ENCODE measurements at places on chromosomes 4 and X.

- no peak for DNase-seq
Measured at GRCh38 chr4:183700407-183700806, 41.3 kb downstream of the TRAPPC11 start.

DNA sequence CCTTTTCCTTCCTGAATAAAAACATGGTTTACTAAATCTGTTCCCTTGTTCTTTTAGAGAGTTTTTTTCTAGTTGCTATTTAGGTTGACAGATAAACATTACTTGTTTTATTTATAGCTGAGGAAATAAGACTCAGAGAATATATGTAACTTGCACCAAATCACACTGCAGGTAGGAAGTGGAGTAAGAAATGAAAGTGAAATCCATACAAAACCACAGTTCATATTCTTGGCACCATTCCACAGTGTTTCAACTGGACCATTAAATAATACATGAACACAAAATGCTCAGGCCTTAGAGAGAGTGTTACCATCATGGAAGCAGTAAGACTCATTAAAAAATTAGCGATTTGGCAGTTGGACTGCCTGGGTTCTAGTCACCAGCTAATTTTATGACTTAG is 326.9 kb upstream of the SLIT2 start:
- DNase-seq, result no peak

- no peak for DNase-seq
Measured at GRCh38 chr4:75919920-75920319, 17.7 kb upstream of the PPEF2 start.

- no peak for DNase-seq
Measured at GRCh38 chrX:133134282-133134681, 37.4 kb upstream of the USP26 start.

- no peak for DNase-seq
Measured at GRCh38 chrX:17913801-17914200, 52.7 kb upstream of the RAI2 start.

DNA sequence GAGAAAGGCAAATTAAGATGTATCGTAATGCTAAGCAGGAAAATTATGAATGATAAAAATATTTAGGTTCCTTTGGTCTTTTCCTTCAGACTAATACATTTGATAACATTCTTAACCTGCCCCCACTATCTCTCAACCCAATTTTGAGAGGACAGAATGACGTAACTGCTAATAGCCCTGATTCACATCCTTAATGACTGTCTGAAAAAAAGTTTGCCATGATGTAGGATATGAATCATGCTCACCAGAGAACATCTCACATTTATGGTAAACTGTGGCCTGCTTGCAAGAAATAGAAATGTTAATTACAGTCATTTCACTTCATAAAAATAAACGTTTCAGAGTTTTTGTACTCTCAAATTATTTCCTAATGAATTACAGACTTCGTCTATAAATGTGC is 128.0 kb upstream of the VEGFC start:
- no peak for DNase-seq

DNA sequence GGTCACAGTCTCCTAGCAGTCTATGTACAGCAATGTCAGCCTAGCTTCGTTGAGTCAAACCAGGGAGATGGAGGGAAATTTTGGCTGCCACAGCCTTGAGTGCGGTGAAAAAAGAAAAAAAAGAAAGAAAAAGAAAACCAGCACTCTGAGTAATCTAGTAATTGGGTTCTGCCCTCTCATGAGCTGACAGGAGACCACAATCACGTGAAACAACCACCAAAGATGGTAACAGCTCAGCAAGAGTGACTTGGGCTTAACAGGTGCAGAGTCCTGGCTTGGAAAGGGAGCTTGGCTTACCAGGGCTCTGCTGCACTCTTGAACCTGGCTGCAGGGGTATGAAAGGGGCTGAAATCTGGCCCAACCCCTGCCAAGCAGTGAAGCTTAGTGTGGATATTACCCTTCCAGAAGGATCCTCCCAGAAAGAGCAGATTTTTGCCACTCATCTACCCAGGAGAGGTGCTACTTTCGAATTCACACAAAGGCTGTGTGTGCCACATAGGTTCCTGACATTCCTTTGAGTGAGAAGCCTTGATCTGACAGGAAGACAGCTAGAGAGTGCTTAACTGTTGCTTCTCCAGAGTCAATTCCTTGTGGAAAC is 350.3 kb downstream of the PTTG2 start:
- DNase-seq, result no peak

DNA sequence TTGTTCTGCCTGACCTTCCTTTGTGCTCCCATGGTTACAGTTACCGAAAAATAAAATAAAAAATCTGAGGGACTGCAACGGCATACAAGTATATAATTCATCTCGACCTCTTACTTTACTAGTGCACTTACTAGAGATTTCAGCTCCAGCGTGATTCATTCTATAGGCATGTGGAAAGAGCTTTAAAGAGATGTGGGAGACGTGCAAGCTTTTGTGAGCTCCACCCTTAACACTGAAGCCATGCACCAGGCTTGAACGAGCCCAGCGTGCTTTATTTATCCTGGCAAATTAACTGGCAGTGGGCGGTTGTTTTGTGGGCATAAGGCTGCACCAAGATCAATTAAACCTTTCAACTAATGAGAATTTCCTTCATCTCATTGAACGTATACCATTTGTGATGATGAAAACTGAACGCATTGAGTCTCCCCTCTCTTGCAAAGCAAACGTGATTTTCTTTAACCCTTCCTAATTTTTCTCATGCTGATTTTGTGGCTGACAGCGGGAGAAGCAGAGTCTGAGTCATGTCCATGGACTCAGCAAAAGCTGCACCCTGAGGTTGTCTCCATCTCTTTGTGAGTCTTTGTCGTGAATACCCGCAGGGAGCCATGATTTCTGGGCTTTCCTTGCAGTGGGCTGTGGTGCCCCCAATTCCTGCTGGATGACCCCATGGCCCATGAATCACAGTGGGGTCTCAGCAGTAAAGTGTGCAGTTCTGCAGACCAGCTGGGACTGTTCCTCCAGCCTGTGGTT is 60.1 kb downstream of the MXRA5 start:
- no peak for DNase-seq

DNA sequence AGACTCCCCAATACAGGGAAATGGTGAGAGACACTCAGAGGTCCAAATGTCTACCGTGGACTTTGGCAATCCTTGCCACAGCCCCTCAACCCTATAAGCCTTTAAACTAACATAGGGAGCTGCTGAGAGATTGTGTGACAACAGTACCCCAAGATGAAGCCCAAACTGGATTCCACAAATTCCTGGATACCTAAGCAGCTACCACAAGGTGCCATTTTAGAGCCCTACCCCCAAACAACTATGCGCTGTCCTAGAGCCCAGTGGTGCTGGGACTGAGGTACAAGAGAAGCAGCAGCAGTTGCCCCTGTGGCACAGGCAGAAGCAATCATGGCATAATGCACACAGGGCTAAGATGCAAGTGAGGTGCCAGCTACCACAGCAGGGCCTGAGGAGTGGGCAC is 2.7 kb upstream of the TMPRSS11F start:
- no peak for DNase-seq

- DNase-seq, result no peak
Measured at GRCh38 chr4:47566566-47566965, 81.5 kb downstream of the ATP10D start.

DNA sequence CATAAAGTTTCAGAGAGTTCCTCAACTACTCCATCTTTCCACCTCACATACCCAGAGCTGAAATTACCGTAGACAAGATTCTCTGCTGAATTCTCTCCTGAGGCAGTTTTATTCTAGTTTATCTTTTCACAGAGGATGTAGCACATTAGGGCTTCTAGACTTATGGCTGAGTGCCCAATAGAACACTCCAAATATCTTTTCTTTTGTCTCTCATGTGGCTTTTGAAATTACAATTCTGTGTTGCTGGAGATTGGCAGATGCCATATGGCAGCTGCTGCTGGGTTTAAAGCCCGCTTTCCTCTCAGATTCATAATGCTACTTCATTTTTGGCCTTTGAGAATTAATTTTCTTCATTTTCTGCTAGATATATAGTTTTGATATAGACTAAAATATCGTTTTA is 107.6 kb upstream of the BANK1 start:
- DNase-seq, result no peak

- no peak for DNase-seq
Measured at GRCh38 chr4:187184508-187184907, 460.9 kb upstream of the FAT1 start.

GRCh38 chrX:17046478-17047097 is 100.1 kb downstream of the REPS2 start:
- DNase-seq, result no peak

DNA sequence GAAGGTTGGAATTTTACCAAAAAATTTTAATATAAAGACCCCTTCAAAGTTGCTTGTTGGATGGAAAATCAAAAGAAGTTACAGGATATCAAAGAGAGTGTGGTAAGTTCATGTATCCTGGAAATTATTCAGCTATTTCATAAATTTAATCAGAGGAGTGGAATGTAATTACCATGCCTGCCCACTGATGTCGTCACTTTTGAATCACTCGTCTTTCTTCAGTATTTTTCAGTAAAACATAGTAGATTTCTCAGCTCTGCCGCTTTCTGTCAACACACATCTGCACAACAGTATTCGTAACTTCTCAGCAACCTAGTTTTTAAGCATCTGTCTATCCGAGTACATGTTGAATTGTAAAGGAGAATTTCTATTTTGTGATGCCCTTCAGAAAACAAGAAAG is 2163.0 kb upstream of the AGA start:
- DNase-seq, result no peak

- no peak for DNase-seq
Measured at GRCh38 chrX:11704725-11705495, 39.2 kb upstream of the ARHGAP6 start.

DNA sequence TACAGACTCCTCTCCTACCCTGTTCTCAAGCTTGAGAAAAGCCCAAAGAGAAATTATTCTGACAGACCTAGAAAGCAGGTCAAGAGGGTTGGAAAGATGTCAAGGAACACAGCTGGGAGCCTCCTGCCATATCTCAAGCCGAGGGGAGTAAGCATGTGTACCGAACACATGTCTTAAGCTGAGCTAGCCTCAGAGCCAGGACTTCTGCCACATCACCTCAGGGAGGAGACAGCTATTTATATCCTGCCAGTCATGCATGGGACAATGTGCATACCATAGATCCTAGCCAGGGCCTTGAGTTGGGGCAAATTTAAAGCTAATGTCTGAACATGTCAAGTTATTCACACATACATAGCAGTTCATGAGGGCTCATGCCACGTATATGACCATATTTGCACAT is 11.8 kb downstream of the TMEM31 start:
- DNase-seq, result no peak

- no peak for DNase-seq
Measured at GRCh38 chr4:84573385-84574068, 9.4 kb upstream of the CDS1 start.

DNA sequence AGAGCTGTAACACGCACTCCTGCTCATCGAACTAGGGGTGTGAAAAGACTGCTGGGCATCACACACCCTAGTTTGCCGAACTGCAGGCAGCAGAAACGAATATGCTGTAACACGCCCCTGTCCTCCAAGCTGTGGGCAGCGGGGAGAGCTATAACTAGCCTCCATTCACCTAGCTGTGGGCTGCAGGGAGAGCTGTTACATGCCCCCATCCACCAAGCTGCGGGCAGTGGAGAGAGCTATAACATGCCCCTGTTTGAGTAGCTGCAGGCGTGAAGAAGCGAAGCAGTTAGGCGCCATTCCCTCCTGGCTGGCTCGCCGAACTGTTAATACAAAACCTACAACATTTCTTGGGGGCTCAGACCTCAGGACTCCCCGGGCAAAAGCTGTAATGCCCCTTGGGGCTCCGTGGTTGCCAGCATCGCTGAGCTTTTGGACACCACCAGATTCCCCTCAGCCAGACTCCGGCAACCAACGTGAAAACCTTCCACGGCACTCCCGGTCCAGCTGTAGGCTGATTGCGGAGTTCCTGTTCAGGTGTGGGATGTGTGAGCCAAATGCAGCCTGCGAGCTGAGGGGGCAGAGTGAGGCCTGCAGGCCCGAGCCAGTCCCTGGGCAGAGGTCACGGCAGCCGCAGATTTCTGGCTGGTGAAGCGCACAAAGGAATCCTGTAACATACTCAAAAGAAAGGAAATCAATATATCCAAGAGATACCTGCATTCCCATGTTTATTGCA is 41.1 kb upstream of the ANKRD17 start:
- no peak for DNase-seq
